Thyroid gland (tissue), 4 donors: ENCODE measurements at places on chromosomes 6 and 20.

DNA sequence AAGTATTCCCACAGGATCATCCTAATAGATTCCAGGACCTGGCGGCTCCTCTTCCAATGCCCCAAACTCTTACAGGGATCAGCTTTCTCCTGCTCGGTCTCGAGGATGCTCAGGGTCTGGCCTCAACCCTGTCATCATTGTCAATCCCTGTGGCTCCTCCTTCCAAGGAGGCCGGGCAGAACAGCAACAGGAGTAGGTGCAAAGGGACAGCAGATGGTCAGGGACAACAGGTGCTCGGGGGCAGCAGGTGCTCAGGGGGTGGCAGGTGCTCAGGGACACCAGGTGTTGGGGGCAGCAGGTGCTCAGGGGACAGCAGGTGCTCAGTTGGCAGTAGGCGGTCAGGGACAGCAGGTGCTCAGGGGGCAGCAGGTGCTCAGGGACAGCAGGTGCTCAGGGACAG, 84.8 kb downstream of the TTLL2 start:
- no peaks in the 10 kb centered on the region for H3K27me3 ChIP-seq
- no peak overlapping the region for H3K4me3 ChIP-seq
- no peaks in the 10 kb centered on the region for H3K36me3 ChIP-seq

DNA sequence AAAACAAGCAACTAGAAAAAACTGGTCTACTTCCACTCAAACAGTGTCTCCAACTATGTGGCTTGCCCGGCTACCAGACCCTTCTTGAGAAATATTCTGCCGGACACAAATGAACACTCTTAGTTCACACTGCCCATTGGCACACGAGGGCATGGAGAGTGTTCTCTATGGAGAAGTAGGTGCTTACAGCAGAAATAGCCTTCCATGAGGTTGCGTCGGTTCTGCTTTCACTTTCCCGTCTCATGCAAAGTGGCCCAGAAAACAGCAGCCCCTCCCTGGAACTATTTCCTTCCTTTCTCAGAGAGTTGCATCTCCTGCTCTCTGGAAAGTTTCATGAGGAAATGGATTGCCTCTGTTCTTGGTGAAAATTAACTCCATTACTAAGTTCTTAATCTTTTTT, 9.5 kb upstream of the HLA-DOA start:
- peak overlapping the region; percentile 8 for H3K4me3 ChIP-seq
- H3K27ac ChIP-seq: peak overlapping the region; percentile 91
- peaks cover 5% of the 10 kb centered on the region for H3K4me1 ChIP-seq
- H3K36me3 ChIP-seq: no peaks in the 10 kb centered on the region
- no peaks in the 10 kb centered on the region for H3K27me3 ChIP-seq

- H3K4me1 ChIP-seq: no peaks in the 10 kb centered on the region
- no peak overlapping the region for H3K4me3 ChIP-seq
- no peak overlapping the region for H3K27ac ChIP-seq
- no peak for DNase-seq
These were observed 495.4 kb downstream of the CDH26 start for GRCh38 chr20:60453388-60454246.

GRCh38 chr6:35489995-35490791, 6.7 kb downstream of the TEAD3 start:
- peak overlapping the region; percentile 46 for H3K27ac ChIP-seq
- no peak overlapping the region for H3K4me3 ChIP-seq
- no peaks in the 10 kb centered on the region for H3K36me3 ChIP-seq
- H3K4me1 ChIP-seq: peaks cover 78% of the 10 kb centered on the region
- peak; percentile 56 for DNase-seq

- H3K27me3 ChIP-seq: no peaks in the 10 kb centered on the region
- H3K4me1 ChIP-seq: no peaks in the 10 kb centered on the region
- no peak overlapping the region for H3K27ac ChIP-seq
These were observed 14.1 kb upstream of the SIRPB2 start for GRCh38 chr20:1505361-1505760.

DNA sequence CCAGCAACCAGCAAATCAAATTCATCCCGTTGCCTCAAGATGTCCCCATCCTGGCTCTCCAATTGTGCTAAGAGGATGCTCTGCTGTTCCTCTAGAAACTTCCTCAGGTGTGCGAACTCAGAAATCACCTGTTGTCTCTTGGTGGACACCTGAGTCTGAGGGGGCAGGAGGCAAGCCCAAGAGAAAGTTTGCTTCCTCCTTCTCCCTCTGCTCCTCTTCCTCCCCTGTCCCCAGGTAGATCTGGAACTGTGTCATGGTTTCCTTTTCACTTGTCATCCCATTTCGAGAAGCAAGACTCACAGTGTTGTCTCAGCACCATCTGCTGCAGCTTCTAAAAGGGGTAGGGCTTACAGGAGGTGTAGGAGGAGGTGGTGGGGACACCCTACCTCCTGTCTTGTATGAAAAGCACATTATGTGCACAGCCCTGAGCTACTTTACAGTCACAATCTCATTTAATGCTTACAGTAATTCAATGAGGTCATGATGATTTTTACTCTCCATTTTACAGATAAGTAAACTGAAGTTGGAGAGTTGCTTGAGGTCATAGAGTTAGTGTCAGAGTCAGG, 2.5 kb downstream of the TRIM10 start:
- H3K4me3 ChIP-seq: no peak overlapping the region
- H3K36me3 ChIP-seq: no peaks in the 10 kb centered on the region
- no peaks in the 10 kb centered on the region for H3K27me3 ChIP-seq
- DNase-seq: no peak
- H3K27ac ChIP-seq: no peak overlapping the region

DNA sequence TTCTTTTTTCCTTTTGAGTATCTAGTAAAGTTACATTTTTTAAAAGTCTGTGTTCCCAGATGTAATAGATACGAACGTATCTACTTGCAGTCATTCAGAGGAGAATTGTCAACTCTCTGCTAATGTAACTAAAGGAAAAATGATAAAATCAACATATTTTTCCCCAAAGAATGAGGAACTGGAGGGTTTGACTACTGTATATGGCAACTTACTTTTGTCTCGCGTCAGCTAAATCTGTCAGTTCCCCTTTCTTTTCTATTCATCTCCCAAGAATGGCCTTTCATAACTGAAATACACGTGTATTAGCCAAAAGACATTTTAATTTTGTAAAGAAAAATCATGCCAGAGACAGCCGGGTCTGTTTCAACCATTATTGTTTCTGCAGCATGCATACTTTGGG, 5.4 kb downstream of the EYA2 start:
- no peaks in the 10 kb centered on the region for H3K36me3 ChIP-seq
- no peak for DNase-seq

GRCh38 chr20:46200582-46201570, 82.8 kb downstream of the CD40 start:
- H3K27ac ChIP-seq: no peak overlapping the region
- no peaks in the 10 kb centered on the region for H3K27me3 ChIP-seq
- no peak for DNase-seq
- H3K4me1 ChIP-seq: peaks cover 4% of the 10 kb centered on the region

- no peaks in the 10 kb centered on the region for H3K4me1 ChIP-seq
- H3K36me3 ChIP-seq: no peaks in the 10 kb centered on the region
- H3K27me3 ChIP-seq: no peaks in the 10 kb centered on the region
- no peak for DNase-seq
- H3K27ac ChIP-seq: no peak overlapping the region
- H3K4me3 ChIP-seq: no peak overlapping the region
These were observed 743.8 kb upstream of the FLRT3 start for GRCh38 chr20:15081261-15081660.

- no peak for DNase-seq
- no peak overlapping the region for H3K27ac ChIP-seq
- H3K36me3 ChIP-seq: peaks cover 11% of the 10 kb centered on the region
- H3K4me3 ChIP-seq: no peak overlapping the region
- no peaks in the 10 kb centered on the region for H3K4me1 ChIP-seq
These were observed 121.9 kb downstream of the INSM1 start for GRCh38 chr20:20489648-20490341.

DNA sequence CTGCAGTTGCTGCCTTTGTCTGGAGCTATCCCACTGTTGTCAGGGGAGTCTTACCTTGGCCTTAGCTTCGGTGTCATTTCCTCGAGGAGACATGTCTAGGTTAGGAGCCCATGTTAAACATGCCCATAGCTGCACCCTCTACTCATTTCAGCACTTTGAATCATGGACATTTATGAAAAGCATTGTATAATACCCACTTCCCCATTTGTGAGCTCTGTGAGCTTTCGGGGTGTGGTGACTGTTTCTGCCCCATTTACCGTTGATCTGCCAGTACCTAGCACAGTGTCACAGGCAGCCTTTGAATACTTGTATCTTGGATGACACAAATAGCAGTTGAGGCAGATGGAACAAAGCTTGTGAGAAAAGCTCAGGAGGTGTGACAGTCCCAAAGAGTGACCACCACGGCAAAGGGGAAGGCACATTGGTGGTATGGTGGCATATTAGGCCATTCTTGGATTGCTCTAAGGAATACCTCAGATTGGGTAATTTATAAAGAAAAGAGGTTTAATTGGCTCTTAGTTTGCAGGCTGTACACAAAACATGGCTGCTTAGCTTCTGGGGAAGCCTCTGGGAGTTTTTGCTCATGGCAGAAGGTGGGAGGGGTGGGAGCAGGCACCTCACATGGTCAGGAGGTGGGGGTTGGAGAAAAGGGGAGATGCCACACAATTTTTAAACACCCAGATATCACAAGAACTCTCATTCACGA, 42.0 kb downstream of the JARID2 start:
- no peak overlapping the region for H3K27ac ChIP-seq
- no peaks in the 10 kb centered on the region for H3K27me3 ChIP-seq
- H3K4me1 ChIP-seq: peaks cover 3% of the 10 kb centered on the region

DNA sequence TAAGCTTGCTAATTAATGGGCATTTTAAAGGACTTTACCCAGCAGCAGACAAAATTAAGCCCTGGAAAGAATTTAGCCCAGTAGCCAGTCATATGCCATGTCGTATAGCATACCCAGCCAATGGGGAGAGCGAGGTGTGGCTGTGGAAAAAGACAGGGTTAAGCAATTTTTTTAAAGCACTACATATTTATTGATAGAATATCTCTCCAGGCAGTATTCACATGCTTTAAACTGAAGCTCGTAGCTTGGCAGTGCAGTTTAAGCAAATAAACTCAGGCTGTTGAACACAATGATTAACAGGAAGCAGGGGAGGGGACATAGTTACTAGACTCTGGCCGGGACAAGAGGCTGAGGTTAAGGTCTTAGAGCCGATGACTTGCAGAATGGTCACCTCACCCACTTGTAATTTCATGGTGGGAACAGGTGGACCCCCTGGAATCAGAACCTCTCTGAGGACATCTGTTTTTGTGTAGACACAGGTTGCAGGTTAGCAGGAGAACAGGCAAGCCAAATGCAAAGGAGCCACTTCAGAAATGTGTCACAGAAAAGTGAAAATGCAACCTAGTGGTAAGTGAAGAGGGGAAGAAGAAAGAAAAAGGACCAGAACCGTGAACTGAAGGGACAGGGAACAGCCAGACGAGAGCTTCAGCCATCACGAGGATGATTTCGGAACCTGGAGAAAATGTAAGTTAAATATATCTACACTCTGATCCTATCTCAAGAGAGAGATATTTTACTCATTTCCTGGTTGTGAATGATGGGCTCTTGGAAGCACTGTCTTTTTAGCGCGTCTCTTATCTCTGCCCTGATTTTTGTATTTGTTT, 7.2 kb downstream of the GCNT2 start:
- peak overlapping the region; percentile 53 for H3K27ac ChIP-seq
- H3K36me3 ChIP-seq: no peaks in the 10 kb centered on the region
- H3K4me3 ChIP-seq: peak overlapping the region; percentile 12
- H3K27me3 ChIP-seq: no peaks in the 10 kb centered on the region

GRCh38 chr6:45398075-45398813, 20.5 kb upstream of the SUPT3H start:
- no peaks in the 10 kb centered on the region for H3K4me1 ChIP-seq
- no peak overlapping the region for H3K4me3 ChIP-seq
- H3K27ac ChIP-seq: no peak overlapping the region

DNA sequence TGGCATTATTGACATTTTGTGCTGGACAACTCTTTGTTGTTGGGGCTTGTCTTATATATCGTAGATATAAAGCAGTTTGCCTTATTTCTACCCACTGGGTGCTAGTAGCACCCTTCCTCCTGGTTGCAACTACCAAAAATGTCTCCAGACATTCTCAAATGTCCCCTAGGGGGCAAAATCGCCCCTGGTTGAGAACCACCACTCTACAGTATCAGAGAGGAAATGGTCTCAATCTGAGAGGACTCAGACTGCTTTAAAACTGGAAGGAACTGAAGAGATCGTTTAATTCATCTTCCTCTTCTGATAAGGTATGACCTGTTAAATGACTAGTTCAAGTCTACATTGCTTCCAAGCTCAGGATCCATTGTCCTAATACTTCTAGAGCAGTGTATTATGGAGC, 14.9 kb downstream of the SH3BGRL2 start:
- H3K27me3 ChIP-seq: no peaks in the 10 kb centered on the region
- H3K4me1 ChIP-seq: peaks cover 66% of the 10 kb centered on the region
- peak overlapping the region; percentile 10 for H3K27ac ChIP-seq
- H3K4me3 ChIP-seq: no peak overlapping the region
- no peak for DNase-seq

DNA sequence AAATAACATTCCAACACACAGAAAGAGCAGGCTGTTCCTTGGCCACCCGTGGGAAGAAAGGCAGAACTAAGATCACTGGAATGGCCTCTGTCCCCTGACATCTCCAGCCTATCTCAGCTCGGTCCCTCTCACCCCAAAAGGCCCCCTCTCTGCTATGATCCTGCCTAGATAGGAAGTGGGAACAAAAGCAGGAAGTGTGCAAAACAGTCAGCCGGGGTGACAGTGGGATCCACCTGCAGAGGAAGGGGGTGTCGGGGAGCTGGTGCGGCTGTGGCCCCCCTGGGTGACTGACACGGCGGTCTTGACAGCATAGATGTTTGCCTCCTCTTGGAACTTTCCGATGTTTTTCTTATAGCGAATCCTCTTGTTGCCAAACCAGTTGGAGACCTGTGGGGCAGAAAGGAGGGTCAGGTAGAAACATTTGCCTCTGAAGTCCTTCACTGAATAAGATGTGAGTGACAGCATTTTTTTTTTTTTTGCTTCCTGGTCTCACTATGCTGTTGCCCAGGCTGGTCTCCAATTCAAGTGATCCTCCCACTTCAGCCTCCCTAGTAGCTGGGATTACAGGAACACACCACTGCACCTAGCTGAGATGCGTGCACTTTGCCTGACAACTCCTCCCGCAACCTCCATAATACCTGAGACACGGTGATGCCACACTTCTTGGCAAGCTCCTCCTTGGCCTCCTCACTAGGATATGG, 2.8 kb downstream of the PBX2 start:
- H3K27ac ChIP-seq: no peak overlapping the region
- no peak overlapping the region for H3K4me3 ChIP-seq
- peaks cover 58% of the 10 kb centered on the region for H3K4me1 ChIP-seq
- no peaks in the 10 kb centered on the region for H3K27me3 ChIP-seq
- DNase-seq: no peak

DNA sequence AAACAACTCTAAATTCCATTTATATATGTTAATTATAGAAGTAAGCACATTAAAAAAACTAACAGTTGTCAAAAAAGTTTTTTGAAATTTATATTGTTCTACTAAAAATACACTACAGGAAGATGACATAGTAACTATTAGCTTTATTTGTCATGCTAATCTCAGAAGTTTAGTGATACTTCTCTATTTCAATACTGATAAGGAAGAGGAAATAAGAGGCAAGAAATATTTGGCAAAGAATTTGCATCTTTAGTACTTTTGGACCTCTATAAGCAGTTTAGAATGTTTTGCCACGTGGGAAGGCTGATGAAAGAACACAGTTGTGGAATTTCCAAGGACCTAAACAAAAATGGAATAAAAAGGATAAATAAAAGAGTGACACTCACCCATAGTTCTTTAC, 12.6 kb downstream of the IFNGR1 start:
- no peak for DNase-seq
- H3K36me3 ChIP-seq: peaks cover 28% of the 10 kb centered on the region
- H3K27ac ChIP-seq: no peak overlapping the region
- H3K4me3 ChIP-seq: no peak overlapping the region
- no peaks in the 10 kb centered on the region for H3K27me3 ChIP-seq
- peaks cover 20% of the 10 kb centered on the region for H3K4me1 ChIP-seq
